ENCODE measurements at places on chromosomes 16 and 17. TPM values are rescaled to one million over a fixed set of nuclear protein-coding genes. Genes with fewer than 3 reads are reported as not detected.

Gene BIRC5
- total RNA-seq, result 104 TPM

Gene PRRT2
- total RNA-seq, result 0.28 TPM

Gene AP2B1
- total RNA-seq, result 120 TPM

Gene BICDL2
- not detected for total RNA-seq

Gene SLC43A2
- 4.0 TPM for total RNA-seq

Gene AMZ2
- total RNA-seq, result 108 TPM

Gene HS3ST2
- not detected for total RNA-seq

Measured in A549 treated with Mapracorat at 1 μM for 4 hours (cell line).